Endothelial cell of umbilical vein (primary cell): ENCODE measurements at places on chromosomes 2 and 18. TPM values are rescaled to one million over a fixed set of nuclear protein-coding genes. Genes with fewer than 3 reads are reported as not detected.

Gene CAPN14
- total RNA-seq, result 0.15 and 0.23 TPM in 2 replicates

Gene CD8B
- not detected in 2 replicates for total RNA-seq

Gene NIF3L1
- total RNA-seq, result 14.9 and 16.3 TPM in 2 replicates

Gene ASPRV1
- 0.15 and 0.48 TPM in 2 replicates for total RNA-seq

Gene GKN2
- not detected in 2 replicates for total RNA-seq

Gene DSC2
- not detected in 2 replicates for total RNA-seq

Gene WNT10A
- not detected in 2 replicates for total RNA-seq

Gene METTL21A
- 12.8 and 14.0 TPM in 2 replicates for total RNA-seq

Gene KLF7
- total RNA-seq, result 42.9 and 53.7 TPM in 2 replicates

Gene SCG2
- not detected in 2 replicates for total RNA-seq

Gene PPP1R1C
- 0.55 TPM in 1 of 2 replicates, not detected in the other for total RNA-seq

Gene C2orf92
- 4.2 and 7.9 TPM in 2 replicates for total RNA-seq

Gene ECEL1
- total RNA-seq, result not detected in 2 replicates

Gene TUBA4B
- total RNA-seq, result not detected in 2 replicates

Gene GPAT2
- 6.6 and 14.2 TPM in 2 replicates for total RNA-seq

Gene SCN2A
- total RNA-seq, result not detected in 2 replicates

Gene HS6ST1
- 15.4 and 19.4 TPM in 2 replicates for total RNA-seq

Gene SOWAHC
- 3.6 and 4.1 TPM in 2 replicates for total RNA-seq

Gene HOXD13
- not detected in 2 replicates for total RNA-seq
